GM23248 (cell line): ENCODE measurements at places on chromosomes 7 and 10.

DNA sequence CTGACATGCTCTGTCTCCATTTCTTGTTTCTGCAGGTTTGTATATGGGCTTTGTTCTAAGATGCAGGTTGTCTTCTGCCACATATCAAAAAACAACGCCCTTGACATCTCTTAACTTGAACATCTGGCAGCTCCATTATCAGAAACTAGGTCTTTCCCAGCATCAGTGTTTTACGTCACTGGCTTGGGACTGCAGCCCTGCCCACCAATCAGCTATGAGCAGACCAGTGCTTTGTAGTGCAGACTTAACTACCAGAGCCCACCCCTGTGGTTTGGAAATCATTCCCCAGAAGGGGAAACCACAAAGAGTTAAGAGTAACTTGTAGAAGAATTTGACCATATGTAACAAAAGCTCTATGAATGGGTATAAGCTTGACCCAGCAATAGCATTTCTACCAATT, 132.4 kb downstream of the SEPTIN14 start:
- no peak for DNase-seq

GRCh38 chr10:62084451-62084850, 183.0 kb downstream of the ARID5B start:
- peak; percentile 61 for DNase-seq

DNA sequence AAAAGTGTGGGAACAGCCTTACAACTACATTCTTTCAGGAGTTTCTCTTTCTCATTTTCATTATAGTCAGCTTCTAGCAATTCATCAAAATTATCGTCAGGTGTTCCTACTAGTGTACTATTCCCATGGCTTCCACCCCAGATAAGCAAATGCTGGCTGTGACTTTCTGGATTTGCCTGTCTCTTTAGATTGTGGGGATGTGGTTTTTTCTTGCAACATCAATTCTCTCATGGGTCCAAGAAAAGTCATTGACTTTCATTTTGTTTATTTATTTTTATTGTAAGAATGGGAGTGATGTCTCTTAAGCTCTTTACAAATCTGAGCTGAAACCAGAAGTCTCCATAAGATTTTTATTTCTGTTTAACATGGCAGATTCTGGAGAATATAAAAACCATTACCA, 349.7 kb upstream of the SEMA3C start:
- DNase-seq: no peak

GRCh38 chr10:122115874-122116273, 126.9 kb downstream of the TACC2 start:
- DNase-seq: no peak

GRCh38 chr7:132547821-132548220, 28.4 kb downstream of the PLXNA4 start:
- DNase-seq: no peak

DNA sequence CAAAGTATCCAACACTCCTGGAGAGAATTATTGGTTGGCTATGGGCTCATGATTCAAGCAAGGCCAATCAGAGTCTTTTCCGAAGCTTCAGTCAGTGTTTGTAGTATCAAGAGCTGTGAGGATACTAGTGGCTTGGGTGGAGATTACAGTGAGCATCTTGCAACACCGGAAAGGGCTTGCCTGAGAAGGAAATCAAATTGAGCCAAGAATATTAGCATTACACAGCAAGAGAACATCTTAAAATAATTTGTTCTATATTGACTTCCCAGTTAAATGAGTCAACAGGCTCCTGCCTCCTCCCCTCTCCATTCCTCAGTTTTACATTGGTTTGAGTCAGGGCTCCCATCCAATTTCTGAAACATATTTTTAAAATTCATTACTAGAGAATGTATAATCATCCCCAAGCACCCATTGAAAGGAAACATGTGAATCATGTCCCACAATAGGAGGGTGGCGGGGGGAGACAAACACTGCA, 127.4 kb downstream of the ELAPOR2 start:
- peak; percentile 96 for DNase-seq

- DNase-seq: peak; percentile 39
These were observed 367.7 kb downstream of the PHF14 start for GRCh38 chr7:11341285-11341944.

DNA sequence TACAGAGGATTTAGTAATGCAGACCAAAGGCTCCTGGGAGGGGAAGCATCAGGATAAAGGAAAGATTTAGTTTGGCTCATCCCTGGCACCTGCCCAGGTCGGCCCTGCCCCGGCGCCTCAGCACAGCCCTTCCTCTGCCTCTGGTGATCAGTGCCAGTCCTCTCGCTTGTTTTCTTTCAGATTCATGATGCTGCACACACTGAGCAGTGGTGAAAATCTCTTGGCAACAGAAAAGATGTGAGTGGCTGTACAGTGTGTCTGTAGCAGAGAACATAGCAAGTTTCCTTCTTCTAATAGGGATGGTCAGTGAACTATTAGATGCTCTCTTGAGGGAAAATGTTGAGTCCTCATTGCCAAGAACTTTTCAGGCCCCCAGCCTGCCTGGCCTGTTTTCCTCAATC, 994.1 kb downstream of the KCNMA1 start:
- DNase-seq: no peak

- DNase-seq: no peak
These were observed 45.8 kb upstream of the GLCCI1 start for GRCh38 chr7:7922684-7923385.

GRCh38 chr7:140656548-140657515, 15.9 kb upstream of the ADCK2 start:
- DNase-seq: peak; percentile 79

DNA sequence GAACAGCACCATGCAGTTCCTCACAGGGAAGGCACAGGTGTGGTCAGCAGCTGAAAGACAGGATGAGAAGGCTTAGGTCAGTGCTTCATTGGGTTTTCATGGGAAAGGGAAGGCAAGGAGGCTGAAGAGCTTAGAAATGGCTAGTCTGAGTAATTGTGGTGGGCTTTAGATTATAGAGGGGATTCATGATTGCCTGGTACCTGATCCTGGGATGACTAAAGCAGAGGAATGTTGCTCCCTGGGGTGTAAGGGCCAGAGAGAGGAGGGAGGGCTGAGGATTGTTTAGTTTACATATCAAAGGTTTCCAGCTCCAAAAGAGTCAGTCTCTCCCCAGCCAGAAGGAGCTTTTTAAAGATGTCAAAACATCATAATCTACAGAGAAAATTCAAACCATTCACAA, 396.3 kb upstream of the POM121L12 start:
- no peak for DNase-seq

DNA sequence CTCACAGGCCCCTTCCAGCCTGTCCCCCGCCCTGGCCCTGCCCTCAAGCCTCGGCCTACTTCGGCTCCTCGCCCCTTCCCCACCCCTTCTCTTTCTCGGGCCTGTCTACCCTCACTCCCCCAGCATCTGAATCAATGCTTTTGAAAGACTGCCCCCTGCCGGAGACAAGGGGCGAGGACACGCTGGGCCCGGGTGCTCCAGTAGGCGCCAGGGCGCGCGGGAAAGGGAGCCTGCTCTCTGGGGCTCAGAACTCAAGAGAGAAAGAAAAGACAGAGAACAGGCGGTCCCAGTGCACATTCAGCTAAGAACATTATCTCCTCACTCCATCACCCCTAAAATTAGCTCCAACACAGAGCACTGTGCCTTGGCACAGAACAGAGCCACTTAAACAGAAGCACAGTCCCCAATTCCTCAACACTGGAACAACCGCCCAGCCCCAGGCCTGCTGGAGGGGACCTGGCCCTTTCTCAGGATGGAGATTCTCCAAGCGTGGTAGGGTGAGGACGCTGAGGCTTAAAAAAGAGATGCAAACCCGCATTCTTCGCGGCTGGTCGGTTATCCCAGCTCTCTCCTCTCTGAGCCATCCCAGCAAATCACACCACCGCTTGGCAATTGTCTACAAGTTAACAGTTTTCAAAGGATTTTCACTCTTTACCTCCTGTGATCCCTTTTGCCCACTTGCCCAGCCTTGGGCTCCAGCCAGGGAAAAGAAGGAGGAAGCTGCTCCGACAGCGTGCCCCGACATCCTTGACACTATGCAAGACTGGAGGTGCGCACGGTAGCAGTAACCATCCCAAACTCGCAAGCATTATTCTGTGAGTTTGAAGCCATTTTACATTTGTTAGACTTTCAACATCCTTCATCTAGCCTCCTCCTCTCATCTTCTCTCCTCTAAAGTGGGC, 2.1 kb downstream of the GIGYF1 start:
- DNase-seq: peak; percentile 84

DNA sequence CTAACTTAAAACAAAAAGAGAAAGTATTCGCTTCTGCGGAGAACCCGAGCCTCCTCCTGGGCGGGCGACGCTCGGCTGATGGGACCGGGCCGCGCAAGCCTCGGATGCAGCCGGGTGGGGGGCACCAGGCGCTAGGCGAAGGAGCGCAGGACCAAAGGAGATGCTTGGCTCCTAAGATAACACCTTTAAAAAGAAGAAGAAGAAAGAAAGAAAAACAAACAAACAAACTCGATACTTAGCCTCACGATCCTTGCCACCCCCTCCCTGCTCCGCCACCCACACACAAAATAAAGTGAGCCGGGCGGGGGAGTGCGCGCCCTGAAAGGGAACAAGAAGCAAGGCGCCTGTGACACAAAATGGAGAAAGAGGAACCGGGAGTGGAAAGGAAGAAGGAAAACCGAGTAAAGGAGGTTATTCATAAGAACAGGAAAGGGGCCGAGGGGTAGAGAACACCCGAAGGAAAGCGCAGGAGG, 34.0 kb upstream of the EBLN1 start:
- peak; percentile 78 for DNase-seq

DNA sequence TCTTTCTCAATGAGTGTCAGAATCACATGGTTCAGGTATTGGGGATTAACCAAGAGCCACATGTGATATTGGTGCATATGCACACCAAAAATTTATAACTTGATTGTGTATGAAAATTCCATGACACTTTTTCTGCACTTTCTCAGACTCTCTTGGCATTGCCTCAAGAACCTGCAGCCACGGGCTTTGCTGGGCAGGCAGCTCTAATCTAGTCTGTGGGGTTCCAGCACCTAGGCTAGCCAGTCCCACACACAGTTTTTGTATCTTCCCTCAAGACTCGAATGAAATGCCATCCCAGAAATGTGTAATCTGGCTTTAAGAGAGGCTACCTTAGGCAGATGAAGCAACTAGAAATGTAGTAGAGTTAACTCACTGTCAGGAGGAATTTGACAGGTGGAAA, 21.7 kb downstream of the STARD3NL start:
- DNase-seq: no peak

- no peak for DNase-seq
These were observed 139.5 kb upstream of the STK17A start for GRCh38 chr7:43443381-43443780.

GRCh38 chr7:47087866-47088265, 494.0 kb downstream of the TNS3 start:
- peak; percentile 59 for DNase-seq

GRCh38 chr7:30935569-30935877, 23.9 kb downstream of the AQP1 start:
- no peak for DNase-seq

DNA sequence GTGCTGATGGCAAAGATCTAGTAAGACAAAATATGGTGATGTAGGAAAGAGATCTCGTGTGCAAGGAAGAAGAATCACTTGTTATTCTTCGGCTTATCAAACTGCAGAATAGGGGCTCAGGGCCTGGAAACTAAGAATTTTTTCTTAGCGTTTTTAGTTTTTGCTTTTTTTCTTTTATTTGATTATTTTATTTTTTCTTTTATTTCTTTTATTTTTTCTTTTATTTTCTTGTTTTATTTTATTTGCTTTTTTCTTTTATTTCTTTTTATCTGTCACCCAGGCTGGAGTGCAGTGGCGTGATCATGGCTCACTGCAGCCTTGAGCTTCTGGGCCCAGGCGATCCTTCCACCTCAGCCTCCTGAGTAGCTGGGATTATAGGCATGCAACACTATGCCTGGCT, 70.0 kb downstream of the ATRNL1 start:
- DNase-seq: no peak

- DNase-seq: no peak
These were observed 446.7 kb downstream of the NRG3 start for GRCh38 chr10:82321724-82322123.

DNA sequence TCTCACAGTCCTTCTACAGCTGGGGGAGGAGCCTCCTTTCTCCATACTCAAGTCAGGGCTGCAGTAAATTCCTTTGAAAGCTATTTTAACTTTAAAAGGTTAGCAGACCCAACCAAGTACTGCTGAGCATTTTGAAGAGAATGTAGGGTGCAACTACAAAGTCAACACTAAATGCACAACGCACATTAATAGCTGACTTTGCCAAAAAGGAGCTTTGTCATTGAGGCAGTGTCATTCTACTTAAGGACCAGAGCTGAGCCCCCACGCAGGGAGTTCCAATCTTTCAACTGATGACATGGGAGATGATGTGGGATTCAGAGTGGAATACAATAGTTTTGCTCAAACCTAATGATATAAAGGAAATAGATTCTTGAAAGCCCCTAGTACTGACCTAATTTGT, 20.3 kb downstream of the TECTB start:
- DNase-seq: no peak

DNA sequence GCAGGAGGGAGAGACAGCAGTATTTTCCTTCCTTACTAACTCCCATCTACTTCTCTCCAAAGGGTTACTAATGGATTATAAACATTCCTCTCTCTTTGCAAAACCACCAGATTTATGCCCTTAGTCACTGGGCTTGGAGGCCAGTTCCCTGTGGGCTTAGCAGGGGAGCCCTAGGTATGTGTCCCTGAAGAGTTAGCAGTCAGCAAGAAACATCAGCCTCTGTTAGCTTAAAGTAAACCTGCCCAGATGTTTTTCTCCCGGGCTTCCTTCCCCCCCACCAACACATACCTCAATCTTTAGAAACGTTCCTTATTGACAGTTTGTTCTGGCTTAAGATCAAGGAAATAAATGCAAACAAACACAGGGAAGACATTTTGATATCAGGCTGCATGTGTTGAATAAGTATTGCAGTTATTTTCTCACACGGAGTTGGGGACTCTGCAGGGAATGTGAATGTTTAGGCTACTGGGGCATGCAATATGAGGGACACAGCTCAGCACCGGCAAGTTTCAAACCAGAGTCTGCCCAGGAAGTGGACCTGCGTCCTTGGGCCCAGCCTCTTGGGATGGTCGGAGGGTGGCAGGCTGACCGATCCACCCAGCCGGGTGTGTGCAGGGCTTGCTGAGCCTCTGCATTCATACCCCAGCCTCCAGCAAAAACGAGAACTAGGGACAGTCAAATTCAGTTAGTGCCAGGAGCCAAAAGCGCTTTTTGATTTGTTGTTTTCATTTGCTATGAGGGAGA, 252.0 kb upstream of the GRB10 start:
- peak; percentile 89 for DNase-seq

DNA sequence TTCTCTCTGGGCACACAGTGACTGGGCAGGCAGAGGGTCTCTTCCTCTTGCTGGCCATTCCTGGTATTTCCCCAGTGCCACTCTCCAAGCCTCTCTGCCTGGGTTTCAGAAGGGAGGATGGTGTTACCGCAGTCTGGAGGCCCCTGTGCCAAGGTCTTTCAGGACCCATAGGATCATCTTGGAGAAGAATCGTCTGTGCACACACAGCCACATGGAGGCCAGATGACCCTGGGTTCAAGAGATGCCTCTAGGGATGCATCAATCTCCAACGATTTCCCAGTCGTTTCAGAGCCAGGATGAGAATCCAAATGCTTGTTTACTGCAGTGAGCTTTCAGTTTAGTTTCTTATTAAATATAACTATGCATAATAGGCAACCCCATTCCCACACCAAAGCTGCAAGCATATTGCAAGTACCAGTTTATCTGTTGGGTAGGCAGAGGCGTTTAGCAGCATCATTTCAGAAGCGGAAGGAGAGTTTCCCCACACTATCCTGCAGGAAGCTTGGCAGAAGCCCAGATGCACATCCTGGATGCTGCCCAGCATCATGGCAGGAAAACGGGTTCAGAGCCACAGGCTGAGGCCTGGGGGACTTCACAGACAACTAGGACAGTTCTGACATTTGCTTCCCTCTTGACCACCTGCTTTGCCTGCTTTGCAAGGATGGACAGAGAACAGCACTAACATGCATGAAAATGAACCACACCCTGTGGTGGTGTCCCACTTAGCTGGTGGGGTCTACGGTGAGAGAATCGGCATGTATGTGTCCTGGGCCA, 134.7 kb upstream of the FAM20C start:
- DNase-seq: no peak
